Activated CD8-positive, alpha-beta T cell treated with anti-CD3 and anti-CD28 coated beads for 36 hours (primary cell): ENCODE measurements at places on chromosomes 2 and 18. TPM values are rescaled to one million over a fixed set of nuclear protein-coding genes. Genes with fewer than 3 reads are reported as not detected.

Gene SCN7A
- total RNA-seq: not detected

Gene TUBB8B
- not detected for total RNA-seq

Gene IL36B
- not detected for total RNA-seq

Gene HDHD2
- 32.2 TPM for total RNA-seq

Gene FBXO15
- total RNA-seq: 2.1 TPM

Gene ANKZF1
- 217 TPM for total RNA-seq

Gene CTAGE1
- total RNA-seq: not detected

Gene ARHGAP15
- total RNA-seq: 71.3 TPM

Gene MAP3K19
- not detected for total RNA-seq

Gene SEMA4F
- total RNA-seq: 4.2 TPM

Gene KIAA2012
- total RNA-seq: not detected

Gene ANKRD29
- total RNA-seq: not detected

Gene RNPEPL1
- total RNA-seq: 40.5 TPM

Gene STARD6
- not detected for total RNA-seq

Gene NFU1
- 41.0 TPM for total RNA-seq

Gene TEX44
- total RNA-seq: not detected

Gene HOXD1
- total RNA-seq: not detected

Gene DSG4
- not detected for total RNA-seq
